Pulmonary artery endothelial cell (primary cell): ENCODE measurements at places on chromosomes 1 and 21. TPM values are rescaled to one million over a fixed set of nuclear protein-coding genes. Genes with fewer than 3 reads are reported as not detected.

Gene HYI
- 133 and 149 TPM in 2 replicates for total RNA-seq

Gene SAMD11
- total RNA-seq = 0.07 and 0.14 TPM in 2 replicates

DNA sequence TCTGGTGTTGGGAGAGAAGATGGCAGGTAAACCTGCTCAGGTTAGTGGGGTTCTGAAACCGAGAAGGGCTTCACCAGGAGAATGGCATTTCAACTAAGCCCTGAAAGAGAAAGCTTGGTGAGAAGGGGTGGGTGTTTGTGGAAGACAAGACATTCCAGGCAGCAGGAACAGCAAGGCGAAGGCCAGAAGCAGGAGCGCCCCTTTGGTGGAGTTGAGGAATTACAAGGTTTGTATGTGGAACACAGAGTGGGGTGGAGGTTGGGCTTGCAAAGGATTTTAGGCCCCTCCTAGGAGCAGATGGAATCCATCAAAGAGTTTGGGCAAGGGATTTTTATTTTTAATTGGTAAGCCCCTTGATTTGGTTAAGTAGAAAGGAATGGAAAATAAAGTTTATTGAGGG lies 24.8 kb upstream of the ELOA start:
- no peak for DNase-seq

GRCh38 chr1:116722016-116722838 lies 32.0 kb upstream of the CD2 start:
- DNase-seq = no peak

- DNase-seq = no peak
Observed at GRCh38 chr1:202553560-202554038, 156.7 kb downstream of the SYT2 start.

DNA sequence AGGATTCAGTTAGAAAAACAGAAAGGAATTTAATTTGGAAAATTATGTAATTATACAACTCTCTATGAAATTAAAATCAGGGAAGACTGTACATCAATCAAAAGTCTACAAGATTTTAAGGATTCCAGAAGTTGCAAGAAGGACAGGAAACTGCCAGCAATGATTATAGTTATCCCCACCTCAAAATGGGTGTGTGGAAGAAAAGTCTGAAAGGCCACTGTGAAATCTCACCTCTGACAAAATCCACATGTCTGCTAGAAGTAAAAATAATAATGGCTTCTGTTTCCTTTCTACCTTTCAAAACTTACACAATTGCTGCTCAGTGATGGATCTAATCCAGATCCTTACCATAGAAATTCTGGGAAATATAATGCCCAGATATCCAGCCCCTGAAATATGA lies 708.1 kb upstream of the ADGRL4 start:
- DNase-seq = no peak
